Stimulated activated CD8-positive, alpha-beta memory T cell treated with anti-CD3 and anti-CD28 coated beads, Interleukin-4, amount 100 ng/mL, for 1 hour (primary cell): ENCODE measurements at places on chromosomes 6 and 20.

- DNase-seq: no peak
These were observed 24.5 kb downstream of the GABRR2 start for GRCh38 chr6:89290401-89291155.

GRCh38 chr6:107712665-107713551 is 111.2 kb downstream of the SCML4 start:
- no peak for DNase-seq

DNA sequence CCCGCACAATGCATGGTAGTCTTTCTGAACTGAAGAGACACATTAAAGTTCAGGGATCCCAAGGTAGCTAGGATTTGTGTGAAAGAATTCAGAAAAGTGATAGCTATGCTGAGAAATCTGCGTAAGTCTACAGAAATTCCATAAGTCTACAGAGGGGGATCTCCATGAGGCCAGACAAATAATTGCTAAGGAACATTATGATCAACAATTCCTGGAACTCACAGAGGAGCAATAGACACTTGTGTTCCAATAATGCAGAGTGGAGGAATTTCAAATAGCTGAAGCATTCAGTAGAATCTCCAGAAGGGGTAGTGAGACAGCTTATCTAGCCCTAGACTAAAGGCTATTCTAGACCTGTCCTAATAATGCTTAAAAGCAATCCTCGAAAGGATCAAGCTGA is 315.7 kb upstream of the ECI2 start:
- no peak for DNase-seq

- DNase-seq: no peak
These were observed 883 bp upstream of the CCDC28A start for GRCh38 chr6:138772596-138773176.

GRCh38 chr6:131160254-131160758 is 25.0 kb downstream of the AKAP7 start:
- DNase-seq: no peak
